Activated CD4-positive, alpha-beta memory T cell treated with anti-CD3 and anti-CD28 coated beads, Interleukin-2, amount 10 ng/mL, durations not matched to agents 7 days and 5 days (primary cell): ENCODE measurements at places on chromosomes 5 and 9.

- peaks cover 9% of the 10 kb centered on the region for H3K36me3 ChIP-seq
- H3K27me3 ChIP-seq, result no peaks in the 10 kb centered on the region
- H3K4me3 ChIP-seq, result no peak overlapping the region
- no peak overlapping the region for H3K27ac ChIP-seq
- DNase-seq, result peak; percentile 17
- peaks cover 43% of the 10 kb centered on the region for H3K4me1 ChIP-seq
These were observed 45.3 kb downstream of the FBXW11 start for GRCh38 chr5:171961117-171961516.

- no peak overlapping the region for H3K4me3 ChIP-seq
- H3K36me3 ChIP-seq, result no peaks in the 10 kb centered on the region
- no peak overlapping the region for H3K27ac ChIP-seq
- peaks cover 4% of the 10 kb centered on the region for H3K27me3 ChIP-seq
These were observed 36.4 kb downstream of the MTX3 start for GRCh38 chr5:79954620-79955019.

GRCh38 chr9:85662573-85662972 is 79.2 kb downstream of the AGTPBP1 start:
- no peaks in the 10 kb centered on the region for H3K4me1 ChIP-seq
- no peaks in the 10 kb centered on the region for H3K27me3 ChIP-seq
- H3K36me3 ChIP-seq, result peaks cover 5% of the 10 kb centered on the region

DNA sequence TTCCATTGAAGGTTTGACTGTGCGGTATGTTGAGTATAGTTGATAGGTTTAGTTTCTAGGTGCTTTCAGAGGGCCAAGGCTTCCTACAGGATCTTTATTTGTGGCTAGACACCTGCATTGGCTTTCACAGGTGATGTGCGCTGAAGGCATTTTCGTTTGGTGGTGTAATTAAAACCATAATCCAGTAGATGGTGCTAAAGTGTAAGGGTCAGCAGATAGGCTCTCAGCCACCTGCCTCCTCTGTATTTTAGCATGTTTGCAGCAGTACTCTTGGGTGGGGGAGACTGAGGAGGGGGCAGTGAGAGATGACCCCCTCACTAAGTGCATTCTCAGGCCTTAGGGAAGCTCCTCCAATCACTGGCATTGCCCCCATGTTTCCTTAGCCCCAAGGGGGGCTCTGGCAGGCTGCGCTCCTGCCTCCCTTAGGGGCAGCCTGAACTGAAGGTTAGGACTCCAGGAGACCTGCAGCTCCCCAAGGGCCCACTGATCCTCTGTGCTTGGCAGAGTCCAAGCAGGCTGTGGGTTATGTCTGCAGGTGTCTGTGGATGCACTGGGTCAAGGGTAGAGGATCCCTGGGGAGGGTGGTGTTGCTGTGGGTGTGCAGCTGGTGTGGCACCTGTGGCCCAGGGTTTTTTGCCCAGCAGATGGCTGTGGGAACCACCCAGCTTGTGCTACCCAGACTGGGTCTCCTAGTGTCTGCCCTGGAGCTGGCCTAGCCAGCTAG is 23.4 kb downstream of the CDK20 start:
- peaks cover 38% of the 10 kb centered on the region for H3K27me3 ChIP-seq
- no peak for DNase-seq
- no peak overlapping the region for H3K27ac ChIP-seq
- no peak overlapping the region for H3K4me3 ChIP-seq
- H3K36me3 ChIP-seq, result no peaks in the 10 kb centered on the region
- peaks cover 8% of the 10 kb centered on the region for H3K4me1 ChIP-seq

DNA sequence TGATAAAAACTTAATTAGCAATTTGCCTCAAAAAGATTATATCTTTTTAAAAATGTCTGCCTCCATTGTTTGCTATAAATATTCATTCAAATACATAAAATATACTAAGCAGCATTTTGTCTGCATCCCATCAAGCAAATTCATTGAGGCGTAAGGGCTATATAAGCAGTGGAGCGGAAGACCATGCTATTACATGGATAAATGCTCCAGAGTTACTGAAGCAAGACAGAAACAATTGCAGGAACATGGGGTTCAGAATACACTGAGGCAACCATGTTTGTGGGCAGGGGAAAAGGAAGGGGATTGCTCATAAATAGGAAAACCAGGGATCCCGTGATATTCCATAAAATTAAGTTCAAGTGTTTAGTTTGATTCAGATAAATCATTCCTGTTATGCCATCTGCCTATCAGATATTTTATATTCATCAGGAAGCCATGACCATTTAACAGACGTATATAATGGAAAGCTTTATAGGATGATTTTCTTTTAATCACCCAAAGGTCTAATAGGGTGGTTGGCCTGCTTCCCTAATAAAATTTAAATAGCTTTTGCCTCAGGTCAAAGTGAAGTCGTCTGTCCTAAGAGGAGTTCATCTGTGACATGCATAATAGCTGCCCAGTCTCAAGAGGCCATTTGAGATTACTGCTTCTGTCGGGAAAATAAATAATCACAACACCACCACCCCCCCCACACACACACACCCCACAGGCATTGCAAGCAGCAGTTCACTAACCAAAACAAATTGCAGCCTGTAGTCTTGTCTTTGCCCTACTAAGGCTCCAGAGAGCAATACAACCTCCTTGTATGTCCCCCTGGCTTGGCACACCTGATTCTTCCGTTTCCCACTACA is 105.2 kb downstream of the RASEF start:
- DNase-seq, result no peak
- H3K27ac ChIP-seq, result no peak overlapping the region
- H3K4me3 ChIP-seq, result no peak overlapping the region
- H3K27me3 ChIP-seq, result no peaks in the 10 kb centered on the region
- H3K36me3 ChIP-seq, result no peaks in the 10 kb centered on the region
